CD4-positive, alpha-beta T cell treated with Interleukin-17A for 4 hours (primary cell): ENCODE measurements at places on chromosomes 13 and 19.

DNA sequence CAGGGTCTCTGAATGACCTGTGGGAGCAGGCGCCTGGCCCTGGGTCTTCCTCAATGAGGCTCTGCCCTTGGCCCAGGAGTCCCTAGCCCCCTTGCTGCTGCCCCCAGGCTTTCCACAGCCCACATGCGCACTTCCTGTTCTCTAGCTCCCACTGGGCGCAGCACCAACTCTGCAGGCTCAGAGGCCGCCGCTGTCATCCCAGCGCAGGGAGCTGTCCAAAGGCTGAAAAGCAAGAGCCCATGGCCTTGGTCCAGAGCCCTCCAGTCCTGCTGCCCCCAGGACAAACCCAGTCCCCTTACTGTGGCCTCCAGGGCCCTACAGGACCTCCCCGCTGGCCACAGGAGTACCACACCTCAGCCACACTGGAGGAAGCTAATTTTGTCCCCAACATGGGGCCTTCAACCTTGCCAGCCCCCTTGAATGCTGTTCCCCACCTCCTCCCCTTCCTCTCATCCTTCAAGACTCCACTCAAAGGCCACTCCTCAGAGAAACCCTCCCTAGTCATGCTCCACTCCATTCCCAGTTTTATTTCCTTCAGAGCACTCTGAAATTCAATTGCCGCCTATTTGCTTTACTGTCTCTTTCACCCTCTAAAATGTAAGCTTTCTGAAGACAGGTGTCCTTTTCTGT lies 8.0 kb upstream of the POU2F2 start:
- peak; percentile 38 for DNase-seq

DNA sequence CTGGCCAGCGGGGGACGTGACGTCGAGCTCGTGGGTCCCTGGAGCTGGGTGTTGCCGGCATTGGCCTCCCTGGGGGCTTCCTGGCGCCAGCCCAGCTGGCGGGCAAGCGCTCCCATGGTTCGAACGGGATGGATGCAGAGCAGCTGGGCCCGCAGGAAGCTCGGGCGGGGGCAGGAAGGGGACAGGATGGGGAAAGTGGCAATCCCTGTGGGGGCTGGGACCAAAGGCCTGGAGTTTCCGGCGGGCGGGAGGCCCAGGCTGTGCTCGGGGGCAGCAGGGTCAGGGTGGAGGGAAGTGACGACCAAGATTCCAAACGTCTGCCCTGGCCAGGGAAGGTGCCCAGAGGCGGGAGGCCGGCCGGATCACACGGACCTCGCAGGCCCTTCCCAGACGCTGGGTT lies 19.3 kb downstream of the PALM start:
- no peak for DNase-seq

DNA sequence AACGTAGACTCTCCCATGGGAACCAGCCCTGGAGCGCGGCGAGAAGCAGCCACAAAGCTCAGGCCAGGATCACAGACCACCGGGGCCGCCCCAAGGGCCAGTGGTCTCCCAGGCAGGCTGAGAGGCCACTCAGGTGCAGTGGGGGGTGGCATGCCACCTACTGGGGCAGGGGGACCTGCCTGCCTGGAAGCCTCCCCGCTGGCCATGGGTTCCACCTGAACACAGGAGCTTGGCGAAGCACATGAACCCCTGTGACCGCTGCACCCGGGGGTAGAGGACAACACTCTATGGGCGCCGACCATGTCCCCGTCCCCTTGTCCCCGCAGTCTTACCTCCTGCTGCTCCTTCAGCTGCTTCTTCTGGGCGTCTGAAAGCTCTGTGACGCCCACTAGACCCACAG lies 6.8 kb upstream of the TM6SF2 start:
- DNase-seq = no peak

GRCh38 chr13:61994174-61994573 lies 578.5 kb upstream of the PCDH20 start:
- no peak for DNase-seq

- DNase-seq = no peak
Measured at GRCh38 chr19:5789886-5790558, 941 bp downstream of the DUS3L start.

GRCh38 chr13:79522583-79522982 lies 41.6 kb downstream of the NDFIP2 start:
- DNase-seq = no peak

DNA sequence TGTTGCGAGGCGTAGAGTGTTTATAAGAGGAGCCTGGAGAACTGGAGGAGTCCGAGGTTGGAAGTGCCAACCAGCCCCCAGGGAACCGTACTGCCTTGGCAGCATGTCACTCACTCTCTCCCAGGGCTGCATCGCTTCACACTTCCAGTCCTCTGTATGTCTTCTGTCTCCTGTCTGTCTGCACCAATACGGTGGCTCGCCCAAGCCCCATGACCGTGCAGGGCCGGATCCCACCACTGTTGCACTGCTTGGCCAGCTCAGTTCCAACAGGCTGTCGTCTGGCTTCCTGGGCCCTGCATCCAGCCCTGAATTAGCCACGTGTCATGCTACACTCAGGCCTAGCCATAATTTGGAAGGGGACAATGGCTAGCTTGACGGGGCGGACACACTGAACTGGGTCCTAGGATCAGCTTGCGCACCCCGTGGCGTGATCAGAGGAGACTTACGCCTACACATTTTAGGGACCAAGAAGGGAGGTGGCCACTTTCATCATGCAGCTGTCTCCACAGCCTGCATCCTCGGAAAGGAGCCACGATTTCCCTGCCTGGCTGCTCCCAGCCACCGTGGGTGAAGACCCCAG lies 147.1 kb downstream of the URI1 start:
- DNase-seq = no peak

DNA sequence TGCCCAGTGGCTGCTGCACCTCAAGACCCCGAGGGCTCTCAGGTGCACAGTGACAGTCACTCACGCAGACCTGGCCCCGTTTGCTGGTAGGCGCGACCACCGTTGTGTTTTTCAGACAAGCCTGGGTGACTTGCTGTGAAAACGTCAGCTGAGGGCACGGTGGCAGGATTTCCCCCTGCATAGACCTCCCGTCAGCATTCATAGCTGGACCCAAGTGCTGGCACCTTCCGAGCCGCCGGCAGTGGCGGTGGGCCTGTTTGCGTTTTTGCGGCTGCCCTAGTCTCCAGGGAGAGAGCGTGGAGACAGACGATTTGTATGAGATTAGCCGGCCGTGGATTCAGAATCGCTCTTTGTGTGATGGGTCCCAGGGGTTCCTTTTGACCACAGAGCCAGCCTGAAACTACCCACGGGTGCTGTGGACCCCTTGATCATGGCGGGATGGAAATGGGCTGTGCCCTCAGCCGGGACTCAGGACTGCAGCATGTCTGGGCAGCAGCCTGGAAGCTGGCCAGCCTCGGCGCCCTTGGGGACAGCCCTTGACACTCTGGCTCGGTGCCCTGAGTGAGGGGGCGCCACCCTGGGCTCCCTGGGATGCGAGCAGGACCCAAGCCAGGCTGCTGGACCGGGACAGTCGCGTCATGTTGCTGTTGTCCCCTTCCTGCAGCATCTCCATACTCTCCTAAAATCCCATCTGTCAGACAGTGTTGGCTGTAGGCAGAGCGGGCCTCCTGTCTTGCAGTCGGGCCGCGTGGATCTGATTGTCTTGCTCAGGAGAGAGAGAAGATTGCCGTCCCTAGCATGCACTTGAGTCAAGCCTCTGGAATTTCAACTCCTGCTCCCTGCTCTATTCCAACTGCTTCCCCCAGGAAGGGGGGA lies 8.6 kb downstream of the KDM4B start:
- no peak for DNase-seq

- DNase-seq = peak; percentile 64
Measured at GRCh38 chr19:58181902-58182576, 822 bp upstream of the ZNF274 start.

DNA sequence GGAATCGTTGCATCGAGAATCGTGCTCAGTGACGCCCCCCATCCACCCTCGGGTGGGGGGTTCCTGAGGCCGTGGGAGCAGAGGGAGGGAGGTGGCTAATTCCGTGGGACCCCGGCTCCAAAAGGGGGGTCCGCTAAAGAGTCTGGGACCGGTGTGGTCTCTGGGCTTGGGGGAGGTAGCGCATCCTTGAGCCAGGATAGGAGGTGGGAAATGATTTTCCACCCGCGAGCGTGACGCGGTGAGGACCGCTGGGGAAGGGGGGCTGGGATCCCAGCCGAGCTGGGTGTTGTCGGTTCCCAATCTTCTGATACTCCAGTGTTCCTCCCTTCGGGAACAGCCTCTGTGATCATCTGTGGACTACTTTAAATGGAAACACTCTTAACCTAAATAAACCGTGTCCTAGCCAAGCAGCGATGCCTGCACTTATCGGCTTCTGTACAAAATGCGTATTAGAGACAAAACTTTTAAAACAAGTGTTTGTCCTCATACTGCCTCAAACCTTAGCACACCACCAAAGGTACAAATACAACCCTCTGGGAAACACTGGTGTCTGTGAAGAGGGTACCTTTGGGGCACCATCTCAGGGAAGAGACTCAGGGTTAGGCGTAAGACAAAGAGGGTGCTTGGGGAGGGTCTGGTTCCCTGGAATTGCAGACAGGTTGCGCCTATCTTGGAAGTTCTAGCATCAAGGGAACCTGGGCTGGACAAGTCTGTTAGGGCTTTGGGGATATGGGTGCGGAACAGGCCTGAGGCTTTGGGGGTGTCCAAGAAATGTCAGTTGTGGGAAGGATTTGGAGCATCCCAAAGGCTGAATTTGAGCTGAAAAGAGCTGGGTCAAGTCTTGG lies 16.0 kb downstream of the KCNC3 start:
- no peak for DNase-seq

DNA sequence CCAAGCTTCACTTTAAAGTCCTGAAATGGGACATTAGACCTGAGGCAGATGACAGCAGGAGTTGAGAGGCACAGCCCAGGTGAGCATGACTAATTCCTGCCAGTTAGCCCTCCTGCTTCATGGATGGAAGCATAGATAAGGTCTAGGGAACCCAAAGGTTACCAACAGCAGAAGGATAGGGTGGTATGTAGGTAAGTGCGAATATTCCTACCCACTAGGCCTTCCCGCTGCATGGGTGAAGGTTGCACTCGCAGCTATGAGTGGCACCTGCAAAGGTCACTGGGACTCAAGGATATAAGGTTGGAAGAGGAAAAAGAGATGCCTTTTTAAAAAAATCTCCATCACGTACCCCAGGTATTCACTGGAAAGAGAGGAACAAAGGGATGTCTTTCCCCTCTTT lies 12.2 kb upstream of the MLLT1 start:
- DNase-seq = no peak

DNA sequence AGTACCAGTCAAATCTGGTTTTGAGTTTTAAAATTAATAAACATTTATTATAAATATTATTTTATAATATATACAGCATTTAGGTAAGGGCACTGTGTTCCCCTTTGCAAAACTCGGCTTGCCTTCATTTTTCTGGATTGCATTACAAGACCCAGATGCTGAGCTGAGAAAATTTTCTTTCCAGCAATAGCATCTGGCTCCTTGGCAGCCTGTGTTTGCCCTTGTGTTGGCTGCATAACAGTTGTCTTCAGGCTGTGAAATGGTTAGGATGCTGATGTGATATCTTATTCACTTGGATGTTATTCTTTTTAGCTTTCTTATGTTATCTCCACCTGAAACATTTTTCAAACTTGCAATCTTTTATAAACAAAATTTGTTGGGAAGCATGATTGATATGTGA lies 784.4 kb downstream of the DACH1 start:
- DNase-seq = no peak

DNA sequence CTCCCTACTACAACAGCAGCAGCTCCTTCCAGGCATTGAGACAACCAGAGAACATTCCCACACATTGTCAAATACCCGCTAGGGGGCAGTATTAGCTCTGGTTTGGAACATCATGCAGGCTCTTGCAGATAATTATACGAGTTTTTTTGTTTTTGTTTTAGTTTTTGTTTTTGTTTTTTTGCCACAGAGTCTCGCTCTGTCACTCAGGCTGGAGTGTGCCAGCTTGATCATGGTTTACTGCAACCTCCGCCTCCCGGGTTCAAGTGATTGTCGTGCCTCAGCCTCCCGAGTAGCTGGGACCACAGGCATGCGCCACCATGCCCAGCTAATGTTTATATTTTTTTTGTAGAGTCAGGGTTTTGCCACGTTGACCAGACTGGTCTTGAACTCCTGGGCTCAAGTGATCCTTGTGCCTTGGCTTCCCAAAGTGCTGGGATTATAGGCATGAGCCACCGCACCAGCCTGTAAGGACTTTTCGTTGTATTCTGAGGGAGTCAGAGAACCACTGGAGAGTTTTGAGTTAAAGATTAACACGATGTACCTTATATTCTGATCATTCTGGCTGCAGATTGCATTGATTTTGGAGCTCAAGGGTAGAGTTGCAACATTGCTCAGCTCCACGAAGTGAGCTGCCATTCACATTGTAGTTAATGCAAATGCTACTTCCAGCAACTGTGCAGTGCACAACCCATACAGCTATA lies 41.7 kb upstream of the CEACAM20 start:
- DNase-seq = peak; percentile 56

GRCh38 chr13:51781246-51782022 lies 22.5 kb downstream of the DHRS12 start:
- no peak for DNase-seq

- no peak for DNase-seq
Measured at GRCh38 chr13:27120011-27120410, 51.6 kb downstream of the USP12 start.

DNA sequence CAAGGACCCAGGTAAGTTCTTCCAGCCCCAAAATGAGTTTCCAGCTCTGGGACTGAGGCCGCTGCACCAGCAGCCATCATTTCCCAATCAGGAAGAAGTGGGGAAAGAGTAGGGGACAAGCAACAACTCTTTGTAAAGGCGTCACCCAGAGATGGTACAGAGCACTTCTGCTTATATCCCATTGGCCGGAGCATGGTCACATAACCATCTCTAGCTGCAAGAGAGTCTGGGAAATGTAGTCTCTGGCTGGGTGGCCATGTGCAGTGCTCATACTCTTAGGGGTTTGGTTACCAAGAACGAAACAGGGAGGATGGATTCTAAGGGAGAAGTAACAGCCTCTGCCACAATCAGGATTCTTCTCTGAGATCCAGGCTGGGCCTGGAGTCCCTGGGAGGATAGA lies 26.3 kb downstream of the CKM start:
- no peak for DNase-seq

DNA sequence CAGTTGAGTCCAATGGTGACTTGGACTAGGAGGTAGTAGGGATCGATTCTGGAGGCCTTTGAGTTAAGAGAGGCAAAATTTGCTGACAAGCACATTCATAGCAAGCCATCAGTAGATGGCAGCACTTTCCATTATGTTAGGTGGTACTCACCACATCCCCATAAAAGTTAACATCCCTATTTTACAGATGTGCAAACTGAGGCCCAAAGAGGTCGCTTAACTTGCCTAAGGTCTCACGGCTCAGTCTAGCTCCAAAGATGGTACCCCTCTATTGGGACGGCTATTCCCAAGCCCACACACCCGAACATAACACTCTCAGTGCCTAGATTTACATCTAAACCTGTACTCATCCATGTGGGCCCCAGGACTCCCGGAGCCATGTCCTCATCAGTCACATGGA lies 21.5 kb upstream of the FOSB start:
- DNase-seq = no peak
